MG63 (cell line): ENCODE measurements at places on chromosomes 12 and 14. TPM values are rescaled to one million over a fixed set of nuclear protein-coding genes. Genes with fewer than 3 reads are reported as not detected.

- no peak for DNase-seq
Measured at GRCh38 chr14:36506732-36507614, 13.1 kb downstream of the NKX2-1 start.

DNA sequence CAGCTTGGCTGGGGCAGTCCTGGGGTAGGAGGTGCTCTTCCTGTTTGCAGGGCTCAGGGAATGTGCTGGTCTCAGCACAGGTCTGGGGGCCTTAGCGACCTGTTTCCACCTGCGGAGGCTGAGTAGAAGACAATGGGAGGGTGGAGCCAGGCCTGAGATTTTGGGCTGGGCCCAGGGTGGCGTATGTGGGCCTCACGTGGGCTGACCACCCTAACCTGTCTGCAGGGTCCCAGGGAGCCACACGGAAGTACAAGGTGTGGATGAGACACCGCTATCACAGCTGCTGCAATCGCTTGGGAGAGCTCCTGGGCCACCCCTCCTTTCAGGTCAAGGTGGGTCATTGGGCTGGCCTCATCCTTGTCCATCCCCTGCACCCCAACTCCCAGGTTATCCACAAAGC, 1.1 kb downstream of the NOC4L start:
- DNase-seq = no peak

DNA sequence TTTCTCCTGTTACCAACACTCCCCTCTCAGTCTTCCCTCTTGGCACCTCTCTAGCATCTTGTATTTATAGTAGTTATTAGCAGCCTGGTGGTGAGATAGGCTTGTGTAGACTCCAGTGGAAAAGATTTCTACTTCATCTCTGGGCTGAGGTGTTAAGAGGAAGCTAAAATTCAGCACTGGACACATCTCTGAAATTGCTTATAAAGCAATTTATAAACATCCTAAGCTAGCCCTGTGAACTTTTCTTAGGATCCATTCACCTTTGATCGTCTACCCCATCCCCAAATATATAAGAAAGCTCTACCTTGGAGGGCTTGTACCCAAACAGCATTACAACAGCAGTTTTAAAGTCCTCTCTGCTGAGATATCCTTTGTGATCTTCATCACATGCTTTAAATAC, 928 bp downstream of the EFCAB11 start:
- no peak for DNase-seq

DNA sequence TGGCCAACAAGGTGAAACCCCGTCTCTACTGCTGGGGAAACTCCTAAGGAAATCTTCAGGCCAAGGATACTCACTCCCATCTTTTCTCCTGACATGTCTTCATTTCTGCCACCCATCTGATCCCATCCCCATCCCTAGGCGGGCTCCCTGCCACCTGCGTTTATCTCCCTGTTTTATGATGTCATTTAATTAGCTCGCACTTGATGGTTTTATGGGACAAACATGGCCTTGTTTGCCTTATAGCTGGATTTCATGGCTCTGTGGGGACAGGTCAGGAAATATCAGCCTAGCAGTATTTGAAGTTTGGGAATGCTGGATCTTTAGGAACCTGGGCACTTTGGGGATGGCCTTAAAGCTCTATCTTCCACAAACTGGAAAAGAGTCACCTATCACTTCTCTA, 88.5 kb upstream of the CISTR start:
- DNase-seq = no peak

The SYCP3 gene
- not detected in 2 replicates for total RNA-seq

- no peak for DNase-seq
Measured at GRCh38 chr12:29971446-29971845, 187.7 kb upstream of the TMTC1 start.

DNA sequence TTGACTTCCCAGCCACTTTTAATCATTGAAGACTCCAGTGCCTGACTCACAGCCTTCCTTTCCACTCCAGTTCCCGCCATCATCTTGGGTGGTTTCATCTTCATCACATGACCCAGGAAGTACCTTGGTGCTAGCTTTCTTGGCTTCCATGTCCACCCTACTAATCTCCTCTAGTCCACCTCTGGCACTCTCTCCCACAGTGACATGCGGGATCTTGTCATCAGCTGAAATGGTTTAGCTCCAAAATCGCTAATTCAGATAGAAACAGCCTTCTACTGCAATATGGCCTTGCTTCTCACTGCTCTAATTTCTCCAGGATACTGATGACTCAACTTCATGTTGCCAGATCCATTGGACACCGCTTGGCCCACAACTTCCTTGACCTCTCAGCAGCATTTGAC, 24.5 kb downstream of the WDR20 start:
- DNase-seq = peak; percentile 16

DNA sequence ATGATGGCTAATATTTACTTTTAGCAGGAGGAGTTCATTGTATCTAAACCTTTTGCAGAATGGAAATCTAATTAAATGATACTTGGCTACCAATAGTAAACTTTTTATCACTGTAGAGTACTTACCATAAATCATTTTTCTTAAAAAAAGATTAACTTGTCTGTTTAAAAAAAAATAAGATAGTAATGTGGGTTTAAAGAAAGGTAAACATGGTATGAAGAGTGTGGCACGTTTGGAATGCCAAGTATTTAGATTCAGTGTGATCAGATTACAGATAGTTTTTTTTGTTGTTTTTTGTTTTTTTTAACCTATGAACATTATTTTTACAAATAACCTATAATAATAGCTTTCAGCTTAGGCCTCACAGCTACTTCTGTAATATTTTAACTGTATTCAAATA, 25.8 kb downstream of the KTN1 start:
- DNase-seq = no peak

- no peak for DNase-seq
Measured at GRCh38 chr14:101821528-101821927, 60.0 kb downstream of the PPP2R5C start.

- DNase-seq = no peak
Measured at GRCh38 chr14:97177016-97177415, 379.8 kb downstream of the VRK1 start.

GRCh38 chr14:95221531-95221930, 64.2 kb upstream of the DICER1 start:
- no peak for DNase-seq

The SPX gene
- total RNA-seq = 1.1 and 6.6 TPM in 2 replicates

DNA sequence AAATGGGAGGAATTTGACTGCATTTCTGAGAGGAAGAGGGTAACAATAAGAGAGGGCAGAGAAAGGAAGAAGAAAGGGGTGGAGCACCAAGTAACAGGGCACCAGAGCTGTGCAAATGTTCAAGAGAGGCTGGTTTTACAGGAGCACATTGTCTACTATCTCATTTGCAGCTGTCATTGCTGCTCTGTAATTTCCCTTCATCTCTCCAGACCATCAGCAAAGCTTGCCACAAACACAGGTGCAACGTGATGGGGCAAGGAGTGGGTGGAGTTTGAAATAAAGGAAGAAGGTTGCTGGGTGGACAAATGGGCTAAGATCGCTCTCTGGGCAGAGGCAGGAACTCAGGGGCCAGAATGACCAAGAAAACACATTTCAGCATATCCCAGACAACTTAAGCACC, 47.9 kb upstream of the PLEKHG6 start:
- DNase-seq = no peak

DNA sequence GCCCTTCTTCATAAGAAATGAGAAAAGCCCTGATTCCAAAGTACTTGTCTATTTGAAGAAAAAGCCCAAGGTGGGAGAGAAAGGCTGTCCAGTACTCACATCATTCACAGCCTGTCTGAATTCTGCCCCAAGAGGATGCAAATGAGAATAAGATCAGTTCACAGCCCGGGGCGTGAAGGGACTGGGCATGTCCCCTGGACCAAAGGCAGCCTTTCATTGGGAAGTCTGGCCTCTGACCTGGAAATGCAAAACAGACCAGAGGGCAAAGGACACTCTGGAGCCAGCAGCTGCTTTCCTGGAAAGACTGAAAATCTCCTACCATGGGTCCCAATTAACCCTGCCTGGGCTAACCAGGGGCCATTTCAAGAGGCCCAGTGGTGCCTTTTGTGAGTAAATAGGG, 191.2 kb upstream of the PELI2 start:
- no peak for DNase-seq

DNA sequence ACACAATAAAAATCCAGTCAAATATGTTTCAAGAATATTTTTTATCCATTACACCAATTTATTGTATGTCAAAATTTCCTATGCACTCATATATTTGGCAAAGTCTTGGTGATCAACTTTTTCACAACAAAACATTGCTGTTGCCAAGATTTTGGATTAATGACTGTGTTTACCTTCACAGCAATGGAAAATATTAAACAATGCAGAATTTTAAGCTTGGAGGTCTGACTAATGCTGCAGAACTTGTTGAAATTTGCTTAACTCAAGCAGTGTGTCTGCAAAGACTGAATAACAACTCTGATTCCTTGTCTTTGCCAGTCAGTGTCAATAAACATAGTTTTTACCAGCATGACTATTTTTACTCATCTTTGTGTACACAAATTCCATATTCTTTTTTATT, 336.4 kb downstream of the CCER1 start:
- no peak for DNase-seq

- DNase-seq = peak; percentile 47
Measured at GRCh38 chr12:263574-263973, 938 bp upstream of the SLC6A13 start.

- no peak for DNase-seq
Measured at GRCh38 chr12:113069149-113069548, 12.6 kb downstream of the DTX1 start.

- DNase-seq = no peak
Measured at GRCh38 chr14:74756326-74756725, 6.8 kb upstream of the YLPM1 start.

DNA sequence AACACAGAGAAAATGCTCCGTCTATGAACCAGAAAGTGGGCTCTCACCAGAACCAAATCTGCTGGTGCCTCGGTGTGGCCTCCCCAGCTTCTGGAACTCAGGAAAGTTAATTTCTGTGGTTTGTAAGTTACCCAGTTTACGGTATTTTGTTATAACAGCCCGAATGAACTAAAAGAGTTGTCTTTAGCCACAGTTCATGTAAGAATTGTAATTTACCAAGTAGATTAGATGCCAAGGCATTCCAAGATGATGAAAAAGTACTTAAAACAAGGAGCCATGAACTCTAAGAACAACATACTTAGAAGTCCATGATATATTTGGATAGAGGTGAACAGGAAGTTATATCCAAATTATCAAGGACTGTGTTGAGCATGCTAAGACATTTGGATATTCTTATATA, 259.9 kb upstream of the GARIN6 start:
- no peak for DNase-seq

The HOXC5 gene
- total RNA-seq = not detected in 2 replicates

DNA sequence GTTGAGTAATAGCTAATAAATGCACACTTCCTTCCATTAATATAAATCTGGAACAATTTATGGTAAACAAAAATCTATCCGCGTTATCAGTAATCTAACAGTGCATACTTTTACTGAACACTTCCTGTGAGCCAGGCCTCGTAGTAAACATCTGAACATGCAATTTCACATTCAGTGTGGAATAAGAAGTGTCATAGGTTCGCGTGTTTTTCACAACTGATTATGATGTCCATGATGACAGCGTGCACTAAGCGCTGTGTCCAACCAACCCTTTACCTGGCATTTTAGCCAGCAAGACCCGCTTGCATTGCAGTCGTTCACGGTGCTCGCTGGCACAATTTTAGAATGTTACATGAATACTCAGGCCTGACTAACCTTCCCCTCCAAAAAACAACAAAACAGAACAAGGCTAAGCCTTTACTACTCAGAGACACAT, 2.1 kb downstream of the PNMA1 start:
- no peak for DNase-seq
